ENCODE measurements at places on chromosomes 6 and 20.

DNA sequence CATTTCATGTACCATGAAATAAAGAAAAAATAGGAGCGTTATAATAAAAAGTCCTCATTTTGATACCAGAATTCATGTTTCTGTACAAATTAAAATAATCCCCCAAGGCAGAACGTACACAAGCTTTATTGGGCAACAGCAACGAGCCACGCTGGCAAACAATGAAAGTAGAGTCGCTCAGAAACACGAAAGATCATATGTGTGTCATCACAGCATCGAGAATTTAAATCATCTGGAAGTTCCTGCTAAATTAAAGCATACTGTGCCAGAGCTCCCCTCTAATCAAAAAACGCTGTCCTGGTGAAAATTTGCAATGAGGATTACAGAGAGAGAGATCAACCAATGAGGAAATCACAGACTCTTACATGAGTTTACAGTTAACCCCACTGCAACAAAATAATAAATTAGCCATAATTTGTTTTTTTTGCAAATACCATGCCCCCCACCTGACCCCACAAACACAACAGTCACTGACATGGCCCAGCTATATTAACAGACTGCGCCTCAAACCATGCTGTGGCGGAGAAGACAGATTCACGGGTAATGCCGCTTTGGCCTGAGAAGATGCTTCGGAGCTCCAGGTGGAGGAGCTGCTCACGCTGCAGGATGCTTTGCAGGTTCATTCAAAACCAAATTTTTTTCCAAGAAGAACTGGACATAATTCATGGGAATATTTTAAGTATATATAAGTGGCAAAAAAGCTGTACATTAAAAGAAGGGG, 54.3 kb upstream of the NFATC2 start:
- DNase-seq, result no peak

GRCh38 chr6:105691971-105692370, 289.1 kb upstream of the PREP start:
- DNase-seq, result no peak

DNA sequence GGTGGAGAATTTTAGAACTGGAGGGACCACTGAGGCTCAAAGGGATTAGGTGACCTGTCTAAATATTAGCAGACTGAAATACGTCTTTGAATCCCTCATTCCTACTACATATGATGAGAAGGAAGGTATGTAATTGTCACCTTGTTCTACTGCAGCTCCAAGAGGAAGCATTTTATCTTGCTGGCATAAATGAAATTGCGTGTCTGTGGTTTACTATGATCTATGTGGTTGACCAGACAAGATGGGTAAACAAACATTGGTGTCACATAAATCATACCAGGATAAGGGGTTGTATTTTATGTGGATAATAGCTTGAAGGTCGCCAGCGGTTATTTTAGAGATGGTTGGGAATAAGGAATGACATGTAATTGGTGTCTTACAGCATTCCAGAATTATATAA, 78.2 kb downstream of the LAMA4 start:
- no peak for DNase-seq

- DNase-seq, result no peak
These were observed 432.7 kb upstream of the ARID1B start for GRCh38 chr6:156344491-156344890.

- no peak for DNase-seq
These were observed 73.2 kb downstream of the NPEPL1 start for GRCh38 chr20:58765780-58766179.

GRCh38 chr6:22421198-22421597, 124.4 kb upstream of the PRL start:
- no peak for DNase-seq

DNA sequence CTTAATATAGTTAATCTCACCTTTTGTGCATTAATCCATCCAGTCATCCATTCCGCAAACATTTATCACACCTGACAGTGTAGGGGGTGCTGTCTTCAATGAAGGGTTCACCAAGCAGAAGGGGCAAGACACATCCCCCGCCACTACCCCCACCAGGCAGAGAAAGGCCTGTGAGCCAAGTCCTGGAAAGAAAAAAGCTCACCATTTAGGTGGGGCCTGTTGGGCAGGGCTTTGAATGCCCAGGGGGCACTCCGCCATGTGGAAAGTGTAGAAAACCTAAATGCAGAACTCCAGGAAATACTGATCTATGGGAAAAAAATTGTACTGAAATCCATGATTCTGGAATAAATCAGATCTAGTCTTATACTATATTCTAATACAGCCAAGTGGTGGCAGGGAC, 4.8 kb upstream of the STX16 start:
- no peak for DNase-seq

DNA sequence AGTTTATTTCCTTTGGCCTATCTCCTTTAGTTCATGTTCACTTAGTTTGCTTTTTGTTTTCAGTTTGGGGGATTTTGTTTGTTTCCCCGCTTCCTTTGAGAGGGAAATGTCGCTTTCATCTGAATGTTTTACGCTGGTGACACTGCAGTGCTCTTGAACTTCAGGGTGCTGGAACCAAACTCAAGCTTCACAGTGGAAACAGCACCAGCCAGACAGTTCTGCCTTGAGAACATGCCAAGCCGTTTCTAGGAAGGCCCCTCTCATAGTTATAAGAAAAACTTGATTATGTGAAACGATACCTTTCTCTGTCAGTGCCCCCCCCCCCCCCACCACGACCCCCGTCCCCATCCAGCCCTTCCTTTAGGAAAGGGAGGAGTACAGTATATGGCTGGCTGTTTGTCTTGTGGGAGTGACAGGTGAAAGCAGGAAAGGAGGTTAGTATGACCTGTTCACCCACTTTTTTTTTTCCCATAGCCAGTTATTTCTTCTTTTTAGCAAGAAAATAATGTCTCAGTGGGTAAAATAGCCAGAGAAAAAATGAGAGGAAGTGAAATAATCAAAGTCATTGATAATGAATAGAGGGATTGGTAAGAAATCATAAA, 130.1 kb downstream of the LRRC1 start:
- no peak for DNase-seq

- no peak for DNase-seq
These were observed 68.4 kb downstream of the RPP40 start for GRCh38 chr6:4935486-4935885.

DNA sequence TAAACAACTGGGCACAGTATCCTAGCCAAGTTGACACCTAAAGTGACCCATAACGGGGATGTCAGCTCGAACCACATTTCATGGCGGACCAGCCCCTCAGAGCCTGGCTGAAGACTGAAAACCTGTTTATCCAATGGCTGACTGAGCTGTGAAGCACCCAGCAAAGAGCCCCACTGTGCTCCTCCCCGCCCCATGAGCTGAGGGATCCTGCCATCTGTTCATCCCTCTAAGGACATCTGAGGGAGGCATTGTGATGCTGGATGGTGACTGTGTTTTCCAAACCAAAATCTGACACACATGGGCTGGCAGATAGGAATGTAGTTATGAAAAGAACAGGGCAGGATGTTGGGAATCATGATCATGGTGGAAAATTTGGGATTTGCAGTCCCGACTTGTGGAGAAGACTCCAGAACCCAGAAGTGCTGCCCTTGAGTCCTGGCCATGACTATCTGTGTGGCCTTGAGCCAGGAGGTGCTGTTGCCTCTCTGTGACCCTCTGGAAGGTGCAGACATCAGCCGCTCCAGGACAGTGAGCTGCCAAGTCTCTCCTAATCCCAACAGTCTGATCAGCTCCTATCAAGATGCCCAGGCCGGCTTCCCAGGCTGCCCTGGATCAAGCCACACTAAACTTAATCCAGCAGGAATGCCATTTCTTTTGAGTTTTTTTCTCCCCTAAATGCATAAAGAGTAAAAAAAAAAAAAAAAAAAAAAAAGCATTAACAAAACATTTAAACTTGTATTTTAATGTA, 5.7 kb downstream of the EDN3 start:
- no peak for DNase-seq

DNA sequence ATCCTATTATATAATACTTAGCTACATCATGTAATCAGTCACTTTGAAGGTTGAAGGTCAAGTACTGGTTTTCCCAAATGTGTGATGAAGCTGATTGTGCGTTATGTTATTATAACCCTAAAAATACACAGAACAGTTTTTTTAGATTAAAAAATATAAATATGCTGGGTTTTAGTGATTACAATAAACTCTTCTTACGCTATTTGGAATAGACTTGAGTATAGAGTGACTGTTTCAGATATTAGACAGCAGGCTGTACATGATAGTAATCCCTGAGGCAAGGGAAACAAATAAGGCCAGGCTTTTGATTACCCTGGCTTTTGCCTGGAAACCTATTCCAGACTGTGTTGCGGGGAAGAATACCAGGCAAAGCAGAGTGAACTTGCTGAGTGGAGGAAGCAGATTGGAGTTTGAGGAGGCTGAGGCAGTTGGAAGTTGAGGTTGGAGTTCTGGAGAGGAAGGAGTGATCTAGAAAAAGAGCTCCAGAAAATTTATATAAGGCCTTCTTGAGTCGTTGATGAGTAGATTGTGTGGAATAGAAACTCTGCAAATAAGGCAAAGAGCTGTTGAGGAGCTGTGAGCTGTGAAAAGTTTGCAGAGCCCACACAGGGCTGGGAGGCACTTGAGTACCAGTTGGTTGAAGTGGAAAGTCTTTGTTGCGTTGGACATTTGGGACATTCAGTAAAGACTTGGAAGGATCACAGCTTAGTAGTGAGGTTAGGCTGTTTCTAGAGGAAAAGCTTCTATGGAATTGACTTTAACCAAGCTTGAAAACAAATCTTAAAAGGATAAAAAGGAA, 26.4 kb downstream of the MAP3K4 start:
- DNase-seq, result no peak

DNA sequence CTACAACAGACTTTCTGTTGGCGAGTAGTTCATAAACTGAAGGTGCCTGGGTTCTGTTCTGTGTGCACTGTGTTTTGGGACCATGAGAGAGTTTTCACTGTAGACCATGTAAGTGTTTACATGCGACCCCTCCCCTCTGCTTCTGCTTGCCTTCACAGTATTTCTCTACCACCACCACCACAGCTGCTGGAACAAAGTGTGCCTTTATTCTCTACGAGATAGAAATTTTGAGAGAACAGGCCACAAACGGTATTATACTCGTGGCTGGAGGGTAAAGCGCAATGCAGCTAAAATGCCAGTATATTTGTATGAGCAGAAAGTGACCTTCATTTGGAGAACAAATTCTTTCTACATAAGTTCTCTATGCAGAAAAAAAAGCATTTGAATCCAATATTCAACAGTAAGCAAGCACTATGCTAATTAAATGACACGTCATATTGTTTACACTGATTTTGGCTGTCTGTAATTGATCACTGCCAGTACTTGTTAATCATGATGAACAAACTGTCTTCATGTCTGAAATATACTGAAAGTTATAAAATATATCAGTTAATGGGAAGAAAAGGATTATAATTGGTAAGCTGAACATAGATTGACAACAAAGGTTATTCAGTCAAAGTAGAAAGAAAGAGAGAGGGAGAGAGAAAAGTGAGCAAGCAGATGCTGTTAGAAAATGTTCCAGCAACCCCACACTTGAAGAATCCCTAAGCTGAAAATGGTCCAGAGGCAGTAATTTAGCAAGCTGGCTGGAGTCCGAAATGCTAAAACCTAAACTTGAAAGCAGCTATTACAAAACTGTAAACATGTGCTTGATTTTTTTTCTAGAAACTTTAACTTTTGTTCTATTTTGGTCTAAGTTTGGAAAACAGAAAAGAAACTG, 8.8 kb downstream of the CLDN20 start:
- DNase-seq, result no peak

GRCh38 chr20:45087097-45087790, 13.7 kb downstream of the KCNS1 start:
- DNase-seq, result no peak

- DNase-seq, result no peak
These were observed 26.6 kb downstream of the ZC3H12D start for GRCh38 chr6:149458196-149458595.

GRCh38 chr6:30554962-30555815, 1.1 kb downstream of the GNL1 start:
- DNase-seq, result peak; percentile 80

GRCh38 chr20:37896932-37897548, 5.9 kb upstream of the VSTM2L start:
- DNase-seq, result no peak

- DNase-seq, result no peak
These were observed 15.8 kb downstream of the GJA1 start for GRCh38 chr6:121451250-121451649.

DNA sequence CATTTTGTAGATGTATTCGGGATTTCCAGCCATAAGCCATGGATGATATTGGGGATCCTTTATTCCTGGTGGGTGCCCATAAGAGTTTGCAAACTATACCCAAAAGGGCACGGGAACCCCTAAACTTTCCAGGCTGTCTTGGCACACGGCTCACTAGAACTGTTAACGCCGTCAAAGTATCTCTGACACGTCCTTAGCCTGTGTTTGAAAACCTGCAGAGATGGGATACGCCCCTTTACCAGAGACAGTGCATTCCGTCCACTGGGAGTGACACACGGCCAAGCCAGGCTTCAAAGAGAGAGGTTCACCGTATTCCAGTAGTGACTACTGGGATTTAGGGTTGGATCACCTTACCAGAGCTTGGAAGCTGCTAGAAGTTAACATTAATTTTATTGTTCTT, 95.0 kb downstream of the THBS2 start:
- peak; percentile 61 for DNase-seq

DNA sequence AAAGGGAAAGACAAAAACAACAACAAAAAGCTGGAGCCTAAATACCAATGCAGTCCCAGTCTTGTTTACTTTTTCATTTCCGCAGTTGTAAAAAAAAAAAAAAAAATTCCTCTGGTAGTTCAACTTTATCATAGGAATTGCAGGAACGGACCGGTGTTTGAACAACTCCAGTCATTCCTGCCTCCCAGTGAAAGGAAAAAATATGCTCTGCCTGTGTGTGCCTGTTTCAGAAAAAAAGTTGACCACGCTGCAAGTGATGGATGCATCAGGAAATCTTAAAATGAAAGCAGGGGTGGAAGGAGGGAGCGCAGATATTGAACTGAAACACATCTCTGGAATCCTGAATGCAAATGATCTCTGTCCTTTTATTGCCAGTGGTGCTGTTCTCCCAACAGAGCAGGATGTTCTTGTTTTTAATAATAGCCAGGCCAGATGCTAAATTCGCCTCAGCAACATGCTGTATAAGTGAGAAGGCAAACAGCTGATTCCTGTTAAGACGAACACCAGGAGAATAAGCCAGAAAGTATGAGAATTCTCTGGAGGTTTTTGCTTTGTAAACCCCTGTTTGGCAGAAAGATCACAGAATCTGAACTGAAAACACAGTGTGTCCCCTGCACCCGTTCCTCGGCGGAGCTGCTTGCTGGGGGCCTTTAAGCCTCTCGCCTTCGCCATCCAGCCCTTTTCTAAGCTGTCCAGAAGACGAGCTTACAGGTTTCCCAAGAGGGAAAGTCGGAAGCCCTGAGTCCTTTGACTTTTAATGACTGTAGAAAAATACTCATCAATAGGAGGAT, 178.4 kb upstream of the SUPT3H start:
- DNase-seq, result no peak

- no peak for DNase-seq
These were observed 33.8 kb upstream of the LCA5 start for GRCh38 chr6:79571030-79571367.

DNA sequence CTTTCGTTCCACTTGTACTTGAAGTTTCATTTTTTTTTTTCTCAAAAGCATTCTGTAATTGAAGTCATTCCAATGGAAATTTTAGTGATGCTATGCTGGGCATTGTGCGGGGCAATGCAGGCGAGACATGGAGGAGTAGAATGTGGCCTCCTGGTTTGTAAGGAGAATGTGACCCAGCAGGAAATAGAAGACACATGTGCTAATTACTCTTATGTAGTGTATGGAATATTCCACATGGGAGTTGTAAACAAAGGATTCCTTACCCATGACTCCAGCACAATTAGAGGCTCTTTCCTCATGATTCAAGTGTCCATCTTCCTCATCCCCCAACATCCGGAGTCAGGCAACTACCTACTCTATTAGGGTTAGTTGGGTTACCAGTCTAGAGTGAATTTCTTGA, 14.9 kb upstream of the RFPL4B start:
- no peak for DNase-seq
